Endothelial cell (in vitro differentiated cells): ENCODE measurements at places on chromosomes 6 and 20. TPM values are rescaled to one million over a fixed set of nuclear protein-coding genes. Genes with fewer than 3 reads are reported as not detected.

DNA sequence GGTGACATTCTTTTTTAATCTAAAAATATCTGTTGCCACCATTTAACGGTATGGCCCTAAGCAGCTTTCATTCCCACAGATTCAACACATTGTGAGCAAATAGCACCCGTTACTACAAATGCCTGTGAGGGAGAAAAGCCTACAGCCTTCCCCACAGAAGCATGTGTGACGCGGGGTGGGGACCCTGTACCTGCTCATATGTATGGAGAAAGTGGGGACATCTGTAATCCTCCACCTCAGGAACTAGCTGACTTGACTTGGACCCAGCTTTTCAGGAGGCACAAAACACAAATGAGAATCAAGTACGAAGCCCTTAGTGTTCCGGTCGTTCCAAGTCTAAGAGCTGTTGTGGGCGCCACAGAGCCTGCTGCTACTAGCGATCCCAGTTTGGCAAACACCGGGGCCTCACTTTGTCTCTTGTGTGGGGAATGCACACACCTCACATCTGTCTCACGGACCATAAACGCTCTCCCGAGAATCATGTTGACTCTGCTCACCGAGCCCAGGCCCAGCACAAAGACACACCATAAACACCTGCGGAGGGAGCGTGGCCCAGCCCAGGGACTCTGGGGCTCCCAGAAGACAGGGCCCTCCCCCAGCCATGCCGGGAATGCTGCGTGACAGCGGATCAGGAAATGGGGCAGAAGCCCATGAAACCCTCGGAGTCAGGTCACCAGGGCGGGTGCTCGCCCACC lies 21.6 kb downstream of the DLL1 start:
- DNase-seq: no peak

- no peak for DNase-seq
Observed at GRCh38 chr6:14975471-14975817, 270.4 kb upstream of the JARID2 start.

DNA sequence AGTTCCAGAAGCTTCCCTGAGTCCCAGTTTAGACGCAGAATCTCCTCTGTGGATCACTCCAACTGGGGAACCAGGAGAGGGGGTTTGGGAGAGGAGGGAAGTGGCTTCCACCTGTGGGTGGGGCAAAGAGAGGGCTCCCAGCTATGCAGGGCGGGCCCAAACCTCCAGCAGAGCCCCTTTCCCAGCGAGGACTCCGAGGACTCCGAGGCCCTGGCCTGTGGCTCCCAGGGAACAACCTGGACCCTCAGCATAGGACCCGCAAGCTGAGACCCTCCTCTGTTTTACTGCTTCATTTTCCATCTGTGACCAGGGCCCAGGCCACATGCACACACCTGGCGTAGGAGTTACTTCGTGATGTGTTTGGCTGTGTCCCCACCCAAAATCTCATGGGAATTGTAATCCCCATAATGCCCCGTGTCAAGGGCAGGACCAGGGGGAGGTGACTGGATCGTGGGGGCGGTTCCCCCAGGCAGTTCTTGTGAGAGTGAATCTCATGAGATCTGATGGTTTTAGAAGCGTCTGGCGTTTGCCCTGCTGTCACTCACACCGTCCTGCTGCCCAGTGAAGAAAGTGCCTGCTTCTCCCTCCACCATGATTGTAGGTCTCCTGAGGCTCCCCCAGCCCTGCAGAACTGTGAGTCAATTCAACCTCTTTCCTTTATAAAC lies 27.9 kb downstream of the NTSR1 start:
- no peak for DNase-seq

DNA sequence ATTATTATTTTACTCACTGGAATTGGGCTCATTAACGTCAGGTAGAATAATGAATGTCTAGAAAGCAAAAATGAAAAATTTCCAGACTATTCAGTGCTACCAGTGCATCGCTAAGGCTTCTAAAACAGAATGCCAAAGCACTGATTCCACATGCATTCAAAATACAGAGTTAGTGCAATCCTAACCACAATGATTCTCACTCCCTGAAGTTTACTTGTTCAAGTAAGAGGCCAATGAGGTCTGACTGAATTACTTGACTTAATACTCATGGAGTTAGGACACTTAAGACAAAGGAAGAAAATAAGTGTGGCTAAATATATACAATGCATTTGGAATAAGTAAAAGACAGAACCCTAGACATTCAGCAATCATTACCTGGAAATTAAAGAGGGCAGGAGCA lies 220.5 kb downstream of the PKHD1 start:
- no peak for DNase-seq

- DNase-seq: peak; percentile 82
Observed at GRCh38 chr20:32277361-32278198, at the start of gene KIF3B. TSS of gene KIF3B (plus strand) at chr20:32277651. CDS start at chr20:32309778, 32,127 bp downstream.

DNA sequence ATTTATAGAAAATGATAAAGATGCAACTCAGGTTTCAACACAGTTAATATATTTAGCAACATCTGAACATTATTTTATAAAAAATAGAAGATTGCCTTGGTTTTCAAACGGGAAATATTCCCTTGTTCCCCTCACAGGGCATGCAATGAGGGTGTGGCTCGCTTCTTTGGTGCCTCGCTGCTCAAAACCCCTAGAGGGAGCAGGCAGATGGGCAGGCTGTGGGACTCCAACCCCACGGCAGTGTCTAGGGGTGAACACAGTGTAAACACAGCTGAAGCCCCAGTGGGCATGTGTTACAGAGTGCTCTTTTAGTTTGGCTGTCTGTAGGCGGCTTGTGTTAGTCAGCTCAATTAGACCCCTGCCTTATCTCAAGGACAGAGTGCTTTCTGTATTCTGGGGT lies 560.8 kb upstream of the IMPG1 start:
- no peak for DNase-seq

GRCh38 chr6:162085561-162085960 lies 642.0 kb downstream of the PRKN start:
- no peak for DNase-seq

DNA sequence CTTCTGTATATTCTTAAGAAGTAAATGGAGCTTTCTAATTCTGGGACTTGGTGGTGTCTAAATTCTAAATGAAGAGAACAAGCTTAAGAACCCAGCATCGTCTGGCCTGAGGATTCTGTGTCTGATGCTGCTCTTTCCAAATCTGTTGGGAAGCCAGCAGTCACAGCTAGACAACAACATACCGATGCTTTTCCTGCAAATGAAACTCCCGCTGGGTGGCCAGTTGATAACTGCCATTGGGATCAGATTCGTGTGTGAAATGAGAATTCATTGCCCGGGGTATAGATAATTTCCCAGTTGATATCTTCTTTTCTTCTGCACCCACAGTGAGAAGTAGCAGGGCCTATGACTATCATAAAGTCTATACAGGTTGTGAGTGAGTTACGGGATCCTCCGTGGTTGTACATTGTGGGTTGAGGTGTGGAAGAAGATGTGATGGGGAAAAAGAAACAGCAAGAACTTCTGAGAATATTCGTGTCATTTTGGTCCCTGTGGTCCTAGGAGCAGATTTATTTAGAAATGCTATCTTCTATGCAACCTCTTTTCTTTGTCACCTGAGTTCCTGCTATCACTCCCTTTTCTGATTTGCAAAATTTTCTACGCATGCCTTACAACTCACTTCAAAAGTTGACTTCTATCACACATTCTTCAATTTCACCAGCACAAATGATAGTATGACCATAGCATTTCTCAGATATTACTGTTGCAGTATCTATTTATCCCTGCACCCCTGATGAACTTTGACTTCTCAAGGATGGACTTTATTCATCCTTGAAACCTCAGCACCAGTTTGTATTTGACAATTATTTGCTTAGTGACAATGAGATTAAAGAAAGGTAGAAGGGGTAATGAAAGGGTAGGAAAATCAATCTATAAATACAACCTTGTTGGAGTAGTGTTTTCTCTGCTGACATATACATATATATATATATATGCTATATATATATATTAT lies 10.4 kb downstream of the NOX3 start:
- no peak for DNase-seq

- no peak for DNase-seq
Observed at GRCh38 chr6:71725126-71725470, 161.3 kb upstream of the RIMS1 start.

DNA sequence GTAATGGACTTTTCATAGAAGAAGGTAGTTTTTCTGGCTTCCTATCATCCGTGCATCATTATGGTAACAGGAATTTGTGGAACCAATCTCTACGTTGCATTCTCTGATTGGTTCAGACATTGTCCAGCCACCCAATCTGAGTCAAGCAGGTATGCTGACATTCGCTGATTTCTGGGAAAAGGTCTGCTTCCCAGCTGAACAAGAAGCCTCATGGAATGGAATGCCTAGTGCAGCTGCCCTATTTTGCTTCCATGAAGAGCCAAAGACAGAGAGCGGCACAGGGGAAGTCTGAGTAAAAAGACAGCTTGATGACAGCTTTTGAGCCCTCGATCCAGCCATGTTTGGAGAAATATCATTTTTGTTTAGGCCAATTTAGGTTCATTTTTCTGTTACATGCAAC lies 38.5 kb upstream of the TXLNB start:
- no peak for DNase-seq

DNA sequence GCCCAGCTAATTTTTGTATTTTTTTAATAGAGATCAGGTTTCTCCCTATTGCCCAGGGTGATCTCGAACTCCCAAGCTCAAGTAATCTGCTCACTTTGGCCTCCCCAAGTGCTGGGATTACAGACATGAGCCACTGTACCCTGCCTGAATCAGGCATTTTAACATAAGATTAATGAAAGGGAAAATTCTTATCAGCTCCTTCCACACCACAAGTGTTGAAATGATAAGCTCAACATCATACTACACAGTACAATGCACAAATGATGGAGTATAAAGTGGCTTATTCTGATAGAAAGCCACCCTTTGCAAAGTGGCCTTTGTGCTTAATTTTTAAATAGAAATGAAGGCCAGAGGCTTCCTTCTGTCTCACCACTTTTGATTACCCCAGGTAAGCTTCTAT lies 71.3 kb upstream of the MCHR2 start:
- DNase-seq: no peak

- DNase-seq: no peak
Observed at GRCh38 chr20:45962031-45962755, 9.8 kb downstream of the ZNF335 start.

DNA sequence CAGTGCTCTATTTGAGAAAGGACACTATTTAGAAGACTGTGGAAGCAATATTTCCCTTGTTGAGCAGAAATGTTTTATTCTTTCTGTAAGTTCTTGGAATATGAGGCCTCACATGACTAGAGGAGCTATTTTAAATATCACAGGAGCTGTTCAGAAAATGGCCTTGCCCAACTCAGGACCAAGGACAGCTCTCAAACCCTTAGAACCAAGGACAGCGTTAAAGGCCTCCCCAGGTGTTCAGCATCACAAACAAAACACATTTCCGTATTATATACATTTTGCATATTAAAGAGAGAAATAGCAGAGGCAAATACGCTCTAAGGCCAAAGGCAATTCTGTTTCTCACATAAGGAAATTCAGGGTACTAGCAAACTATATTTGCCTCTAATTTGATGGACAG lies 631.4 kb downstream of the CDH26 start:
- DNase-seq: peak; percentile 53

GRCh38 chr6:118134206-118134605 lies 227.1 kb downstream of the SLC35F1 start:
- no peak for DNase-seq

DNA sequence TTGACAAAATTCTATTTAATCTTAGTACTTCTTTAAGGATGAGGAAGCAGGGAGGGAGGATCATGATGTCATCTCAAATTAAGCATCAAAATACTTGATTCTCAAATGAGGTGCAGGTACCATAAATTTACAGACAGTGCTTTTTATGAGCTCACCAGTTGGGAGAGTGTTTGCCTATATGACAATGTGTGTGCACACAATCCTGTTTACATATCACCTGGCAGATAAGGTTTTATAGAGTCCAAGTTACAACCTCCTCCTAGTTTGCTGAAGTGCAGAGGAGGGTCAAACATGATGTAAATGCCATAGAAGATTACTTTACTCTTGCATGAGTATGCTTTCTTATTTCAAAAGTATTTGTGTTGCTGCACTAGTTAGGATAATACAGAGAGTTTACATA lies 6.4 kb downstream of the ATXN1 start:
- no peak for DNase-seq

- DNase-seq: no peak
Observed at GRCh38 chr6:103119056-103119455, 1725.5 kb downstream of the GRIK2 start.

DNA sequence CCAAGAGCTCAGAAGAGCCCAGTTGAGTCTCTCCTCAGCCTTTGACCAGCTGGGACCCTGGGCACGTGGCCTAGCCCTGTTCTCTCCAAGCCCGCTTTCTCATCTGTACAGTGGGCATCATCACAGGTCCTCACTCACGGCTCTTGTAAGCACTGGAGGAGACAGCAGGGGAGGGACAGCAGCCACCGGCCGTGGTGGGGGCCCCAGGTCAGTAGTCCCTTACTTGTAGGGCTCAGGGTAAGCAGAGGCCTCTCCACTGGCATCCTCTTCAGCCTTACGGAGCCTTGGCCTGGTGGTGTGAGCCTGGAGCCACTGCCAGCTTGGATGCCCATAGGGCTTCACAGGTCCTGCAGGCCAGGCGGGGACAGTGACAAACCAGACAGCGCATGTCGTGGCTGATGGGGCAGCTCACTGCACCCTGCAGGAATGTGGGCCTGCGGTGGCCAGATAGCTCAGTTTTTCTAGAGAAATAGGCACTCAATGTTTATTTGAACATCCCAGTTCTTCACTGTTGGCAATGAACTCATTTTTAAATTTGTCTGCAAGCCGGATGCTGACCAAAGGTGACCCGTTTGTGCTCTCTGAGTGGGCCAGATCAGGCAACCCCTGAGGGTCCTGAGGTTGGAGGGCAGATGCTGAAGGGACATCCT lies 65.1 kb downstream of the ADNP start:
- no peak for DNase-seq

GRCh38 chr6:148367411-148368024 lies 24.9 kb downstream of the SASH1 start:
- peak; percentile 71 for DNase-seq

DNA sequence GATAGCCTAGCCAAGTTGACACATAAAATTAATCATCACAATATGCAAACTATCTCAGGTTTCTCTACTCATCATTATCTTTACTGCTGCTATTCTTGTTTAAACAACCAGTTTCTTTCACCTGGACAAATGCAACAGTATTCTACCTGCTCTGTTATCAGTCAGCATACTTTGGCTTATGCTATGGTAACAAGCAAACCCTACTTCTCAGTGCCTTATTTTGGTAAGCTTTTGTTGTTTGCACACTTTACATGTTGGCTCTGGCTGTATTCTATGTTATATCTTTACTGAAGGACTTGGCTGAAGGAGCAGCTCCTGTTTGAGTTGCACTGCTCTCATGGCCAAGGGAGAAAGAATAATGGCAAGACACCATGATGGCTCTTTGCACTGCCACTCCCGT lies 463.1 kb downstream of the EPM2A start:
- DNase-seq: no peak

- no peak for DNase-seq
Observed at GRCh38 chr6:112215488-112216284, 38.7 kb downstream of the LAMA4 start.

- no peak for DNase-seq
Observed at GRCh38 chr6:130929036-130929678, 102.0 kb downstream of the SMLR1 start.

- no peak for DNase-seq
Observed at GRCh38 chr20:53343448-53343847, 250.2 kb downstream of the ZNF217 start.

Gene NOX3
- total RNA-seq: not detected

Gene DYNLT2
- 0.62 TPM for total RNA-seq

Gene SIRT5
- 16.0 TPM for total RNA-seq

Gene GPLD1
- 1.2 TPM for total RNA-seq

Gene GGTLC1
- not detected for total RNA-seq

Gene MATN4
- total RNA-seq: not detected

Gene NR2E1
- not detected for total RNA-seq

Gene MCCD1
- total RNA-seq: not detected

Gene CST2
- total RNA-seq: not detected

Gene MUCL3
- total RNA-seq: not detected

Gene SNHG17
- 18.0 TPM for total RNA-seq

Gene HLA-G
- total RNA-seq: 0.41 TPM

Gene SLC24A3
- total RNA-seq: 0.15 TPM
